ENCODE measurements at places on chromosomes 2 and 18. TPM values are rescaled to one million over a fixed set of nuclear protein-coding genes. Genes with fewer than 3 reads are reported as not detected.

Gene CAPN13
- total RNA-seq, result 0.08 TPM

Gene FKBP1B
- 9.2 TPM for total RNA-seq

Gene STAT4
- total RNA-seq, result 3.4 TPM

Gene ARHGEF4
- 6.4 TPM for total RNA-seq

Gene TSPYL6
- not detected for total RNA-seq

Gene CMPK2
- total RNA-seq, result 1.3 TPM

Gene VSNL1
- not detected for total RNA-seq

Gene GRHL1
- 1.2 TPM for total RNA-seq

Gene TUBA3D
- total RNA-seq, result not detected

Gene RETREG2
- 77.7 TPM for total RNA-seq

Gene XDH
- 1.8 TPM for total RNA-seq

Gene PSME4
- total RNA-seq, result 45.1 TPM

Gene IL36G
- not detected for total RNA-seq

Gene IL18R1
- total RNA-seq, result 0.80 TPM

Gene POMC
- not detected for total RNA-seq

Gene IL1B
- total RNA-seq, result 0.40 TPM

Gene MYO5B
- total RNA-seq, result 11.8 TPM

Gene SLC9A2
- total RNA-seq, result 3.1 TPM

Gene MSTN
- not detected for total RNA-seq

Gene ERMN
- not detected for total RNA-seq

Gene USP34
- 53.1 TPM for total RNA-seq

Gene SCN1A
- not detected for total RNA-seq

Gene LIMS1
- 66.1 TPM for total RNA-seq

Gene ERFE
- 7.8 TPM for total RNA-seq

Gene DLX1
- 4.3 TPM for total RNA-seq

Gene PKDCC
- total RNA-seq, result 18.8 TPM

Gene RPL37A
- 5,480 TPM for total RNA-seq

Gene LONRF2
- 3.3 TPM for total RNA-seq

Gene DSG4
- total RNA-seq, result not detected

Measured in A549 treated with RU486 at 1 μM for 4 hours (cell line).